ENCODE measurements at places on chromosomes 4 and X.

- no peak for DNase-seq
Measured at GRCh38 chr4:81485310-81485980, 13.7 kb upstream of the RASGEF1B start.

- peak; percentile 41 for DNase-seq
Measured at GRCh38 chr4:110869862-110870572, 247.1 kb upstream of the PITX2 start.

GRCh38 chrX:75623535-75623934 lies 100.7 kb upstream of the ZDHHC15 start:
- DNase-seq = no peak

- no peak for DNase-seq
Measured at GRCh38 chr4:16883806-16884205, 14.6 kb downstream of the LDB2 start.

GRCh38 chr4:169618286-169618685 lies 2.1 kb upstream of the CLCN3 start:
- no peak for DNase-seq

DNA sequence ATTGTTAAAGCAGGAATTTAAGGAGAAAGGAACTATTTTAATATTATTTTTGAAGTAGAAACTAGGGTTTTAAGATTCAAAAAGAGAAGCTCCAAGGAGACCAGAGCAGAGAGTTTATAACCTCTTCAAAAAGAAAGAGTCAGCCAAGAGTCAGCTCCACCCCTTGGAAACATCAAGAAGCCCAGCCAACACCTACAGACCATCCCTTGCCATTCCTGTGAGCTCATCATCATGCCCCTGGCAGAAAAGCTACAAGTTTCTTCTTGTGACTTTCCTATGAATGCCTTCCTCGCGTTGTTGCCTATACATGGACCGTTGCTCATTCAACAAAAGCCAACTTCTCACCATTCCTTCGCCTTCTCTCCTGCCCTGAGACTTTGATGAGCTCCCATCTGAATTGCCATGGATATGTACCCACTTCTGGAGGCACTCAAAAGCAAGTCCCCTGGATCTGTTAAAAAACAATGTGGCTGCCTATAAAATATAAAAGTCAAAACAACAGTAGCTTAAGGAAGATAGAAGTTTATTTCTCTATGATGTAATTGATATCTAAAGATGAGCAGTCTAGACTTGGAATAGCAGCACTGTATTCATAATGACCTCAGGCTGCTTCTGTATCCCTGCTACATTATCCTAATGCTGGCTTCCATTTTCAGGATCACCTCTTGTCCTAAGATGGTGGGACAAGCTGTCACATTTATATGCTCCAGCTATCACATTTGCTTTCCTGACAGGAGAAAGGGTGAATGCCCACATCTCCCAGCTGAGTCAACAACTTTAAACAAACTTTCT lies 20.3 kb downstream of the PLRG1 start:
- no peak for DNase-seq

- DNase-seq = peak; percentile 72
Measured at GRCh38 chr4:173490817-173491528, 39.1 kb downstream of the HAND2 start.

DNA sequence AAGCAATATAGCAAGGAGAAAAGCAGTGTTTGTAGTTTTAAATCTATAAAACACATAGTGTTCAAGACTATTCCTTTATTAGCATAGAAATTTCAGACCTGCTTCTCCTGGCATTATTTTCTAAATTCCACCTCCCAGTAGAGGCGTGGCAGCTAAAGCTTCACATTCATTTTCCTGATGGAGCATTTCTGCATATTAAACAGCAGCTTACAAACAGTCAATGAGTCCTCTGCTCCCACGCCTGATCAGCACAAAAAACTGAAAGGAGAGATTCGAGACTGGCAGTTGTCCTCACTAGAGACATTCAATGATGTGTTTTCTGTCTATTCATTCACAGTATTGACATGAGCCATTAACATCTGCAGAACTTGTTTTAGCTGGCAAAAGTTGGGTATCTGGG lies 61.4 kb downstream of the SHISA3 start:
- DNase-seq = no peak

DNA sequence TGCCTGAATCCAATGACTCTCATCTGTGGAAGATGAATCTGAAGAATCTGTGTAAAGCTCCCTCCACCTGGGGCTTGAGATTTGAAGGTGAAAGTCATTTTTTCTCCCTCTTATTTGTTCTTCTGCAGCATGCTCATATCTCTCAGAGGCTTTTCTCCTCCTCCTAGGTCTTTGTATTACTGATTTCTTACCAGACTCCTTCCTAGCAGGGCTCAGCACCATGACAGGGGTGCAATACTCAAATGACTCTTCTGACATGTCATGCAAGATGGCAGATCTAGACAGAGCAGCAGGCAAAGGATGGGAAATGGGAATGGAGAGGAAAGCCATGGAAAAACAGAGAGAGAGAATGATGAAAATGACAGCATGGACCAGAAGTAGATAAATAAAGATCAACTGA lies 118.3 kb downstream of the TMA16 start:
- no peak for DNase-seq

GRCh38 chr4:124060261-124060918 lies 652.1 kb downstream of the ANKRD50 start:
- peak; percentile 49 for DNase-seq

- DNase-seq = peak; percentile 8
Measured at GRCh38 chr4:37389967-37390580, 145.5 kb downstream of the NWD2 start.

GRCh38 chrX:72216973-72217372 lies 21.9 kb downstream of the ERCC6L start:
- DNase-seq = no peak

DNA sequence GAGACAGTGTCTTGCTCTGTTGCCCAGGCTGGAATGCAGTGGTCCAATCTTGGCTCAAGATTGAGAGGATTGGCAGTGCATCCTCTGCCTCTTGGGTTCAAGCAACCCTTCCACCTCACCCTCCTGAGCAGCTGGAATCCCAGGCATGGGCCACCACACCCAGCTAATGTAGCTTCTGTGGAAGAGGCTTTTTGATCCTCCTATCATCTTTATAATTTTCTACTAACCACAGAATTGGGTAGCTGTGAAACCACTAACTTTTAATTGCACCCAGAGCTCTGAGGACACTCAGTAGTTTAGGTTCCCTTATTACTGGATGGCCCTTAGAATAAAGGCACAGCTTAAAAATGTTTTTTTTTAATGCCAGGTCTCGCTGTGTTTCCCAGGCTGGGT lies 8.9 kb upstream of the AGA start:
- no peak for DNase-seq

DNA sequence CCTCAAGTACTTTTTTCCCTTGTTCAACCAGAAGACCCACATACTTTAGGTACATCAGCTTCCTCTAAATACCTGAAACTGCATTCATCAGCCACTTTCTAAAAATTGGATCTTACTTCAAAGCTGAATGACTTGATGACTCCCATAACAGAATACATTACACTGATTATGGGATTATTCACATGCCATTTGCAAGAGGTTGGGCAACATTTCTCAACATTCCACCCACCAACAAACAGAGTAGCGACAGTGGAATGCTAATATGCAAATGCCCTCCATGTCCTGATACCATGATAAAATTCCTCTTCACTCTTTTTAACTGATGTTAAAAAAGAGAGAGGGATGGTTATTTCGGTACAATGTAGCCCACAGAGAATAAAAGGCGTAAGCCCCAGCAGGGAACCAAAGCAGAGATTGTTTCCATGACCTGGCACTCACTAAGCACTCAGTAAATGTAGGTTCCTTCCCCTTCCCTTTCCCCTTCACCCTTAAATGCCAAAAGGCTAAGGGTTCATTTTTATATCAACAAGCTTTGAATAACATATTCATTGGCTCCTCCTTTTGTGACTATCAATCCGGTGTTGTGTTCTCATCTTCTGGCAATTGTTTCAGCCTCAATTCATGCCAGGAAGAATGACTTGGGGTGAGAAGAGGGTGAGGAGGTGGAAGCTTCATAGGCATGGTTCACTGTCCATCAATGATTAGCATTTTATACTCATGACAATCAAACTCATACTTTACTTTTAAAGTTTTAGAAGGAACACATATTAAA lies 317.2 kb downstream of the DHX15 start:
- DNase-seq = no peak

DNA sequence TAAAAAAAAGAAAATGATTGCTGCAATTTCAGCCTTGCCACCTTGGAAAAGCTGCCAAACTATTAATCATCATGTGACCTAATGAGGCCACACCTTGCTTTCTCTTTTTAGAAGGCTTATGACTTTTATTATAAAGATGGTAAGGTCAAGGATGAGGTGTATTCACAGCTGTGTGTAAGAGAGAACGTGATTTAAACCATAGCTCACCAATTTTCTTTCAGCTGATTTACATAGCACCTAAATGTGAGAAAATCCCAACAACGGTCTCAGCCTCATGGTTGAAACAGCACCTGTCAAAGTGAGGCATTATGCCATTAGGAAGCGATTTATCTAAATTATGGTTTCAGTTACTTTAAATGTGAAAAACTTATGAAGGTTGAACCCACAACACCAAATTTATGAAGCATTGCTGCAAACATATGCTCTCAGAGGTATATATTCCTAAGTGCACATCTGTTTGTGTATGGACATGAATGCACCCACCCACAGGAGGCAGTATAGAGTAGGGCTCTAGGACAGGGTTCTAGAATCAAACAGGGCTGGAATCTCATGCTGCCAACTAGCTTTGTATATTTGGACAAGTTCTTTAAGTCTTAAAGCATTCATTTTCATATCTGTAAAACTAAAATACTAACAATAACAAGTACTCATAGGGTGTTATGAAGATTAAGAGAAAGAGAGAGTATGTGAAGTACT lies 40.7 kb downstream of the ANXA3 start:
- no peak for DNase-seq

DNA sequence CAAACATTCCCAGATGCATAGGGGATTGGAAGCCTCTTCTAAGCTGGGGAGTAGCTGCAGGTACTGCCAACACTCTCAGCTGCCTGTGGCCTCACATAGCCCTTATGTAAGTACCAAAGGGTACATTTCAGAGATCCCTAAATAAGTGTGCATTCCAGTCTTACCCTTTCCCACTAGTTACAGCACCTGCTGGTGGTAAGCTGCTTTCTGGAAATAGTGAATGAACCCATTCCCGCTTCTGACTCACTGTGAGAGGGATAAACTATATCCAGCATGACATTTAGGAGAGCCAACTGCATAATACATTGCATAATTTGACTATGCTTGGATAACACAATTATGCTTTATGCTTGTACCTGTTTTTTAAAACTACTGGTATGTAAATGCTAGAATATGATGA lies 149.0 kb downstream of the FAM13A start:
- no peak for DNase-seq

DNA sequence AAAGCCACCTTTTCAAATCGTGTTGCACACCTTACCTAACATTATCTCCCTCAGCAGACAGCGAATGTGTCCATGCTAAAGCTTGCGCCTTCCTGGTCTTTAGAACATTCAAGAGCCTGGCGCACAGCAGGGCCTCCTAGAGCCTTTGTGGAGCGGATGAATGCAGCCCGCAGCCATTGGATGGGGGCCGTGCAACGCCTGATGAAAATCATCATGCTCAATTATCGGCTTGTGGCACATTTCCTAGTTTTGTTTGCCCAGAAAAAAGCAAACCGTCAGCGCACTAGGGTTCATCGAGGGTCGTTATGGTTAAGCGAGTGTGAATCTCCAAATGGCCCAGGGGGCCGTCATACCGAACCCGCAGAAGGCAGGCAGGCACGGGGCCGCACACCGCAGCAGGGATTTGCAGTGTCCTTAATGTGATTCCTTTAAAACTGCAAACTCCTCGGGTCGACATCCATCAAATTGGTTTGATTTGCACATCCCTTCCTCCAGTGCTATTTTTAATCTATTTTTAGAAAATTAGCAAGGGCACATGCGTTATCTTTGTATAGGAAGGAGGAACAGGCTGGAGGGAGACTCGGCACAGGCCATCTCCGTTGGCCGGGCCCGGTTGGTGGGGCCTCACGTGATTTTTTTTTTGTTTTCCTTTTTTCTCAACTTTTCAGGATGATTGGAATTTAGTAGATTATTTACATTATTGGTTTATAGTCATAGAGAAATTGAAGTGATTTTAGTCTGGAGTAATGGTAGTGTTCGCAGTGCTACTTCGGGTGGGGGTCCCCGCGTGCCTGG lies 53.1 kb downstream of the ABLIM2 start:
- no peak for DNase-seq

DNA sequence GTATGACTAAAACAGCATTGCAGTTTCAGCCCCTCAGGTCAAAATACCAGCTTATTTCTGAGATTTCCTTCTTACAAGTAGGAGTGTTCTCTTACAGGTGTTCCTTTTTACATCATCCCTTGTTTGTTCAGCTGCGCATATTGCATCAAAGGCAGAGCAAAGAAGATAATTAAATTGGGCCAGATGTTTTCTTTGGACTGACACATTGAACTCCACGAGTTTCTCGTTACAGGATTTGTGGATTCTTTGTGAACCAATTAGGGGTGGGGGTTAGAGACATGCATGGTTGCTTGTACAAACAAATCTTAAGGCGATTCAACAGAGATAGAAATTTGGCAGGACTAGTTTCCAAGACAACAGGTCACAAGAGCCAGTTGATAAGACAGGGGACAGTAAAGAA lies 95.7 kb downstream of the SPANXN4 start:
- DNase-seq = no peak

GRCh38 chr4:91527056-91527455 lies 776.7 kb upstream of the GRID2 start:
- DNase-seq = no peak

GRCh38 chr4:4388311-4388790 lies 1.4 kb downstream of the NSG1 start:
- no peak for DNase-seq

- DNase-seq = peak; percentile 90
Measured at GRCh38 chr4:83548151-83548905, 12.4 kb downstream of the GPAT3 start.

DNA sequence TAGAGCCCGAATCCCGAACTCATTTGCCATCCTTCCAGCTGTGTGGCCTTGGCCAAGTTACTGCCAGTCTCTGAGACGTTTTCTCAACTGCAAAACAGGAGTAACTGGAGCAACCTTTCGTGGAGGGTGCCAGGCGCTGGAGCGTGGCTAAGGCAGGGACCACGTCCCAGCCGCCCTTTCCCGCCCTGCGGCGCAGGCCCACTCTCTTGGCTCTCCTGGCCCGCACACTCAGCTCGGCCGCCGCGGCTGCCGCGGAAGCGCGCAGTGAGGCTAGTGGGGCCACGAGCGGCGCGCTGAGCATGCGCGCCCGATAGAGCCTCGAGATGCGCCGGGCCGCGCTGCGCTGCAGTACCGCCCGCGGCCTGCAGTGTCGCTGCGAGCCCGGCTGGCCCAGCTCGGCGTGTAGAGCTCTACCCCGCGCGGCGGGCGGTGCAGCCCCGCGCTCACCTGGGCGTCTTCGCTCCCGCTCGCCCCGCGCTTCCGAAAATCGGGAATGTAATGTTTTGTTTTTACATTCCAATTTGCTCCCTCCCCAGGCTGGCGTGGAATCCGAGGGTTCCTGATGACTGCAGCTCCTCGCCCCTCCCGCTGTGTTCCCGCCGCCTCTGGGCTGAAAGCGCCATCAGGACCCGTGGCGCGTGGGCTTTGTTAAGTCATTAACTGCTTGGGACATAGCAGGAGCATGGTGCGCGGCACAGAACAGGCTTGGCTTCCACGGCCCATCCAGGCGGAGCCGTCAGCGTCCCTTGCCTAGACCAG lies 4.0 kb upstream of the ZNF518B start:
- DNase-seq = peak; percentile 14

All from skeletal muscle cell (primary cell).